ENCODE measurements at places on chromosomes 3 and 15.

DNA sequence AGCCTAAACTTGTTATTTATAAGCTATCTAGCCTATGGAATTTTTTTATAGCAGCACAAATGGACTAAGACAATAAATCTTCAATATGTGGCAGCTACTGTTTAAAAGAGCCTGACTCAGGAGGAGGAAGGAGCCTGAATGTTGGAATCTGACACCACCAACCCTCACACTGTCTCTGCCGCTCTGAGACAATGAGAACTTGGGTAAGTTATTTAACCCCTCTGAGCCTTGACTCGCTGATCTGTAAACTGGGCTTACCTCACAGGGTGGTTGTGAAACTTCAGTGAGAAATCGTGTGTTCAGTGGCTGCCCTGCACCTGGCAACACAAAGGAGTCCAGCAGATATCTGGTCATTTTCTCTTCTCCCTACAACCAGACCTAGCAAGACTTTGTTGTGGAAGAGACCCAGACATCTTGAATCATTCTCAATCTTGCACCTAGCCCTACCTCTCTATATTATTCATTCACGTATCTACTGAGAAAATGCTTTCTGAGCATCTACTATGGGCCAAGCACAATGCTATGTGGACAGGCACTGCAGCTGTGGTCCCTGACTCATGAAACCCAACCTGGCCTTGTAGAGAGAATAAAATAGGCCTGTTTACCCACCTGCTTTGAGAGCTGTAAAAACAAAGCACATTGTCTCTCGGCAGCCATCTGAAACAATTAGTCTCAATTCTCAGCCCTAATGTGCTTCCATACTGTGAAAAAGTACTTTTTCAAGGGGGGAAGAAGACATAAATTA lies 81.9 kb upstream of the SLC25A36 start:
- no peak for DNase-seq

GRCh38 chr3:58706395-58707167 lies 40.0 kb upstream of the FAM3D start:
- DNase-seq, result no peak

- DNase-seq, result no peak
Observed at GRCh38 chr15:101502572-101503295, 13.2 kb upstream of the PCSK6 start.

GRCh38 chr3:67312155-67312554 lies 314.0 kb downstream of the KBTBD8 start:
- DNase-seq, result no peak

- no peak for DNase-seq
Observed at GRCh38 chr3:126777366-126777765, 73.3 kb downstream of the CHCHD6 start.

GRCh38 chr15:73024168-73024567 lies 28.1 kb upstream of the NEO1 start:
- no peak for DNase-seq

DNA sequence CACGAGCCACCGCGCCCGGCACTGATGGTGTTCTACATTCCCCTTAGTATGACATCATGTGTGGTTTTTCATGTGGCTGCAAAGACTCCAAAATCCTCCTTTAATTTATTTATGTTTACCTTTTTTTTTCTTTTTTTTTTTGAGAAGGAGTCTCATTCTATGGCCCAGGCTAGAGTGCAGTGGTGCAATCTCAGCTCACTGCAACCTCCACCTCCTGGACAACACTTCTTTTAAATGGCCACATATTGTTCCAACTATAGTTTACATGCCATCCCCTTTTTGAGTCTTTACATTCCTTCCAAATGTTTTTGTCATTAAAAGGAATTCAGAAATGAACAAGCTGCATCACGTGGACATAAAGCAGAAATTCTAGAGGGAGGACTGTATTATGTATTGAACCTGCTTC lies 10.3 kb upstream of the CDV3 start:
- DNase-seq, result no peak
